Adipocyte (in vitro differentiated cells): ENCODE measurements at places on chromosomes 7 and 10.

GRCh38 chr10:86802473-86803108 is 46.2 kb downstream of the BMPR1A start:
- DNase-seq: no peak

- peak; percentile 76 for DNase-seq
Measured at GRCh38 chr10:28991333-28992270, 297.3 kb upstream of the LYZL1 start.

- no peak for DNase-seq
Measured at GRCh38 chr10:117615649-117616048, 73.1 kb downstream of the EMX2 start.

DNA sequence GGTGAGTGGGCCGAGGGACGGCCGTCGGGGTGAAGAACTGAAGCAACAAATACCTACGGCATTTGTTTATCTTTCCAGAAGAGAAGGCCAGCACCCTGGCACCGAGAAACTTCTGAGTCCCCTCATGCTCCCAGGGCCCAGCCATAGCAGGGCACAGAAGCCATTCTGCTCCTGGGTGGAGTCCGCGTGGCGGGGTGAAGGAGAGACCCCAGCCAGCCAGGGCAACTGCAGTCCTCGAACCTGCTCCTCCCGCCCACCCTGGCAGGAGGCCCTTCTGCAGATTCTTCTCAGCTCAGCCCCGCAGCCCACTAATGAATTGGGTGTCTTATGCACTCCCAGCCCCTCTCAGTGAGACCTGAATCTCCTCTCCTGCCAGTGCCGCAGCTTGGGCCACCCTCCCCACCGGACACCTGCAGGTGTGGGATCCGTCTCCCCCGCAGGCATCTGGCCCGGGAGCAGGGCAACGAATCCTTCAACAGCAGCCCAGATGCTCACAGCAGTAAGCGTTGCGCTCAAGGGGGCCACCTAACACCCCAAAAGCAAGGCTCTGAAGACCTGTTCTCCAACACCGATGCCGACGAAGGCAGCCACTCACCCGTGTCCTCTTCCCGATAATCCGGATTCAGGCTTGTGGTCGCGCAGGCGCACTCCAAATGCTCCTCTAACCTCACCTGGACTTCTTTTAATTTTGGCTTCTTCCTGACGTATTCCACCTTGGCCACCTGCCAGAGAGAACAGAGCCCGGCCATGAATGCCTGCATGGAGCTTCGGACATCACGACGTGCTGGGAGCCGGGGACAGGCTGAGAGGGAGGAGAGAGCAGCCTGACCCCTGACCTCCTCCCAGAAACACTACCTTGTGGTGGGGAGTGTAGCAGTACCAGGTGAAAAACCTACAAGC is 18.9 kb downstream of the PDGFA start:
- no peak for DNase-seq

- no peak for DNase-seq
Measured at GRCh38 chr7:16711730-16712129, 41.8 kb upstream of the TSPAN13 start.

DNA sequence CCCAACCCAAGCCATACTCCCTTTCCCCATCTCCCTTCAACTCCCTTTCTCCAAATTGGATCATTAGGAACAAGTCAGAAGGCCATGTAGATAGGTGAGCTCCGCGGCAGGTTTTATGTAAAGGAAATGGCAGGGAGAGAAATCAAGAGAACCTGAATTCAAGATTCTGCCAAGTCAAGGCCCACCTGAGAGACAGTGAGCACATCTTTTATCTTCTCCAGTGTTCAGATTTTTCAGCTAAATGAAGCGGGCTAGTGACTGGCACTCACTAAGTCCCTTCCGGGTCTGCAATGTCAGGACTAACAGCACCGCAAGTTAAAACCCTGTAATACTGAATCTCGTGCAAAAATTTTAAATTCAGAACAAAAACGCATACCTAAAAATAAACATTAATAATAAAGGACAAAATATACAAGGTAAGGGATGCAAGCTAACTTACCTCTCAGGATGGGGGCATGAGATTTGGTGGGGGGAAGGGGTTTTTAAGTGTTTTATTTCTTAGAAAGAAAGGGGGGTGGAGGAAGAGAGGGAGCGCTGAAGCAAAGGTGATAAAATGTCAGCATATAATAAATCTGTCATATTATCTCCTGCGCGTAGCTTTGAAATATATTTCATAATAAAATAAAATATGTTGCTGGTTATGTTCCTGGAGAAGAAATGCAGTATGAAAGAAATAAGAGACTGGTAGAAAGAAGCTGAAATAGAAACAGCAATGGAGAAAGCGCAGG is 17.6 kb downstream of the TCAF1 start:
- DNase-seq: no peak

DNA sequence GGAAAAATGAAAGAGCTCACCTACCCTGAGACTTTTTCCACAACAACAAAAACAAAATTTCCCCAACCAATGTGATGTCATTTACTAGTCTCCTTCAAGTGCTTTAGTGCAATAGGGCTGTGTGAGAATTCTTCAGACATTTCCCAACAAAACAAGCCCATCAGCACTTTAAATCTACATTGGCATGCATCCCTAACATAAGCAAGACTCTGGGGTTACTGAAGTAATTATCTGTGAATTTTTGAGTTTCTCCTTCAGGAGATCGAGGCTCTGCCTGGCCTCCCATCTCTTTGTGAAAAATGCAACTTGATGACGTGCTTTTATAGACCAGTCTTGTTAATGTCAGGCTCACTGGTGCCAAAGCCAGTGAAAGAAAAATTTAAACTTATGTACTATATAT is 255.6 kb downstream of the GFRA1 start:
- no peak for DNase-seq

DNA sequence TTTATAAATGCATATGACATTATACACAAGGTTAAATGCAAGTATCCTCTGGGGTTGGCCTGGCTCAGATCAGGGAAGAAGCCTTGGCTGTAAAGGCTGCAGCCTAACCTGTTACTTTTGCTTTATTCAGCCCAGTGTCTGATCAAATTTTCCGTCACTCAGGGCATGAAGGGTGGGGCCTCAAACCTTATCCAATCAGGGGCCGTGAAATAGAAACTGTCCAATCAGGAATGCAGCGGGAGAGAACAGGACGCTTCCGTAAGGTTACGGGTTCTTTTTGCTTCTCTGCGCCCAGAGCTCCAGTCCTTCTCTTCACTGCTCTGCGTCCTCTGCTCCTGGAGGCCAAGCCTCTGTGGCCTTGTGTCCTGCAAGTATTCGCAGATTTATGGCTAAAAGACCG is at the start of gene ZNF716:
Gene ZNF716 (plus strand): TSS at position 274 of the 400 bp plus-strand sequence. CDS start 112 bp downstream, at position 386.
- no peak for DNase-seq

DNA sequence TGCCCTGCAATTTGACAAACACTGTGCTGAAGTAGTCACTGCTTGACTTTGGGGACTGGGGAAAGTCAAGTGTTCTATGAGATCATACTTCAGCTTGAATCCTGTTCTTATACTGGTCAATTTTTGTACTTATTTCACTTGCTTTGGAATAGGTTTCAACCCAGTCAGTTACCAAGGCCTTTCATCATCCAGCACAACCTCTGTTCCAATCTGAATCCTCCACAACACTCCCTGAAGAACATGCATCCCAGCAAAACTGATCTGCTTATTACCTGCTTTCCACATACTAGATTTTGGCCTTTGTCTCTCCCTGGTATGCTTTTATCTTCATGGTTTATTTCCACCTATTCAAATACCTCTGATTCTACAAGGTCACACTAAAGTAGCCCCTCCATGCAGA is 29.5 kb downstream of the DPY19L1 start:
- DNase-seq: peak; percentile 25

DNA sequence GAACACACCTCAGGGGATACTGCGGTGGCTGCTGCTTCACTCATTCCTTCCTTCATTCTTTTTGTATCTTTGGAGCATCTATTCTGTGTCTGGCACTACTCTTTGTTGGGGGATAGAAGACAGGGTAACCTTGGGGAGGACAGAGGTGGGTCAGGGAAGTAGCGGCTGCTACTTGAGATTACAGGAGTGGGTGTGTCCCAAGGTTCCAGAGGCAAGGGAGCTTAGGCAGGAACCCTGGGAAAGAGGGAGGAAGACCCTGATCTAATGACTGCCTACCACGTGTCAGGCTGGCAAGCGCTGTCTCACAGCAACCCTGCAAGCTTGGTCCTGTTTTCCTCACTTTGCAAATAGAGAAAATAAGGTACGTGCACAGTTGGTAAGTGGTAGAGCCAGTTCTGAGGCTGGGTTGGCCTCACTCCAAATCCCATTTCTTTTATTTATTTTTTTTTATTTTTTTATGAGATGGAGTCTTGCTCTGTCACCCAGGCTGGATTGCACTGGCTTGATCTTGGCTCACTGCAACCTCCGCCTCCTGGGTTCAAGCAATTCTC is 985.9 kb upstream of the ZNF722 start:
- DNase-seq: no peak

DNA sequence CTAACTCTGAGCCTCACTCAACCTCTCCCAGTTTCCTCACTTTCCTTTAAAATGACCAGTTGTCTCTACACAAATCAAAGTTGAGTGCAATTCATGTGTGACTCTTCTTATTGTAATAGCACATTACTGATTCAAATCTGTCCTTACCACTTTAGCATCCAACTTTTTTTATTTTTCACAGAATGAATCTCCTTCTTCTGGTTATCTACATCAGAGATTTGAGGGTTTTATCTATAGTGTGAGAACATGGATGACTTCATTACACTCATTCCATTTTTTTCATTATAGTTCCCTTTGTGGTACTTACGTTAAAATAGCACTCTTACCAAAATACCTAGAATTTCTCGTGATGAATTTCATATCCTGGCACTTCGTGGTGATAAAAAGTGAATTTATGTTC is 43.3 kb downstream of the RTKN2 start:
- DNase-seq: no peak

DNA sequence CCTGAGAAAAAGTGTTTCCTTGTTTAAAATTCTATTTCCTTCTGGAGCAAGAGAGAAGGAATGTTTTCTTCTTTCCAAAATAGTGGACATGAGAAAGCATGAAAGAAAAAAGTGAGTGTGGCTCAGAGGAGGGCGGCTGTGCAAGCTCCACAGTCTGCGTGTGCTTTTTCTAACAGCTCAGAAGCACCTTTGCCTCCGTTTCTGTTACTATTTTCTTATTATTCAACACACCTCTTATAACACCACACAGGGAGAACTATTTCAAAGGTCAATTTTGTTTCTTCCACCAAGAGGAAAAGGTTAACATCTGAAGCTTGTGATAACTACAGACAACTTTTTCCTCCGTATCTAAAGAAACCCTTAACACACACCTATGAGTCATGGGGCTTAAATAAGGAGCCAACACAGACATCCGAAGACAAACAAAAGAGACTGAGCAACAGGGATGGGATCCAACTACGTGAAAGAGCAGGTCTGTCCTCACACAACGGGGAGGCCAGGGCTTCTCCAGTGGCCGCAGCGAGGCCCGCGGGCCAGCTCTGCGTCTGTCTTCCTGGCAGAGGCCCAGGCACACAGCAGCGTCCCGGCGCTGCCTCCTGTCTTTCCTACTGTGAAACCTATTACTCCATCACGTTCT is 36.2 kb upstream of the NCAPG2 start:
- peak; percentile 64 for DNase-seq

GRCh38 chr10:93745408-93746065 is 12.2 kb upstream of the LGI1 start:
- peak; percentile 54 for DNase-seq

DNA sequence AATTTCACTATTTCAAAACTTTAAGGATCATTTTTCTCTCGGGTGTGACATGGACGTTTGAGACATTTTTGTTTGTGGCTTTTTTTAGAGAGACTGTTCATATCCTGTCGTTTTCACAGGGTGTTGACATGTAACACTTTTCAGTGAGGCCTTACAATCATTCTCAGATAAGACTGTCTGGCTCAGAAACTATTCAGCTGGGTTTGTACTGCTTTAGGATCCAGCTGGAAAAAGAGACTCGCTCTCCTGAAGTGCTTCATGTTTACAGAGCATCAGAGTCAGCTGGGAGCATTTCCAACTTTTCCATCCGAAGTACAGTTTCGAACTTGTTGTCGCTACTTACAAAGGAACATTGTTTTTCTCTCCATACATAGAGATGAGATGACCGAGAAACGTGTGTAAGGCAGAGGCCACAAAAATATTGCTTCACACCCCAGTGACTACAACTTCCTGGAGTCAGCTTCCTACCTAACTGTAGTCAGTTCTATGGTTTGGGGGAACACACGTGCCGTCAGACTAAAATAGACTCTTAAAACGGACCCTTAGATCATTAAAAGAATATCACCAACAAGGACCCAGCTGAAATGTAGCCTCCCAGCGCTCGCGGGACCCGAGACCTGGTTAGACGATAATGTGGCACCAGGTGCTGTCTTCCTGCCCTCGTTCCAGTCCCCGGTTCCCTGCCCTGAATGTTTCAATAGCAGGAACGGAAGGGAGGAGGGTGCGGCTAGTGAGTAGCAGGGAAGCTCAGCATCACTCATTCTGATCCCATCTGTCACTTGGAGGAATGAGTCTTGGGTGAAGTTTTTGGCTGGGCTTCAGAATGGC is 78.0 kb downstream of the MKI67 start:
- DNase-seq: no peak

- no peak for DNase-seq
Measured at GRCh38 chr7:46173476-46174195, 252.6 kb upstream of the IGFBP3 start.

GRCh38 chr7:42722716-42723115 is 189.2 kb downstream of the C7orf25 start:
- DNase-seq: no peak

GRCh38 chr10:93629647-93630305 is 17.4 kb downstream of the PDE6C start:
- DNase-seq: no peak

GRCh38 chr10:42753507-42754154 is 29.0 kb upstream of the BMS1 start:
- peak; percentile 25 for DNase-seq

- DNase-seq: peak; percentile 63
Measured at GRCh38 chr10:77877441-77878344, 48.9 kb downstream of the DLG5 start.

DNA sequence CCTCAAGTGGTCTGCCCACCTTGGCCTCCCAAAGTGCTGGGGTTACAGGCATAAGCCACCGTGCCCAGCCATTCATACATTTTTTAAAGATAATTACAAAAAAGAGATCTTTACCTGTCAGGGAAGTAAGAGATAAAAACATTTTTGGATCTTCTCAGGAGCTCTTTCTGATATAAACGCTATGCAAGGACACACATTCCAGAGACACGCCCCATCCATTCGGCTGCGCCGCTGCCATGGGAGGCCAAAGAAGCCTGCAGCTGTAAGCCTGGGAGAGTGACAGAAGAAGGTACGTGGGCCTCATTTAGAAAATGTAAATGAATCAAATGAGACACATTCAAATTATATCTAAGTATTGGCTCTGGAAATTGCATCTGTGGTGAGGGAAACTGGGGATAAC is 85.3 kb downstream of the LYZL1 start:
- DNase-seq: no peak

DNA sequence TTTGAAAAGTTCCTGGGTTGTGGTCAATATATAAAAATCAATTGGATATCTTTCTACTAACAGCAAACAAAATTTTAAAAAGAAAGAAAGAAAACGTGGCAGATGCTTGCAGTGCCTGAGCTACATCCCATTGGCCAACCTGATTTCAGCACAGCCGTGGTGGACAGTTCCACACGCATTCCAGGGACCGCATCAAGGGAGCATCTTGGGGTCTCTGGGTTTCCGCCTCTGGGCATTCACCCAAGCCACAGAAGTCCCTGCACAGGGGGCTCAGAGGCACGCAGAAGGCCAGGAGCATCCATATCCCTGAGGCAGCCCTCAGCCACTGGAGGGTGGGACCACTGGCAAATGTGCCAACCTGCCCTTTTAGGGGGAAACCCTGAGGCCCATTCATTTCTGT is 254.5 kb upstream of the RNF32 start:
- DNase-seq: no peak
